ENCODE measurements at places on chromosomes 7 and 10. TPM values are rescaled to one million over a fixed set of nuclear protein-coding genes. Genes with fewer than 3 reads are reported as not detected.

DNA sequence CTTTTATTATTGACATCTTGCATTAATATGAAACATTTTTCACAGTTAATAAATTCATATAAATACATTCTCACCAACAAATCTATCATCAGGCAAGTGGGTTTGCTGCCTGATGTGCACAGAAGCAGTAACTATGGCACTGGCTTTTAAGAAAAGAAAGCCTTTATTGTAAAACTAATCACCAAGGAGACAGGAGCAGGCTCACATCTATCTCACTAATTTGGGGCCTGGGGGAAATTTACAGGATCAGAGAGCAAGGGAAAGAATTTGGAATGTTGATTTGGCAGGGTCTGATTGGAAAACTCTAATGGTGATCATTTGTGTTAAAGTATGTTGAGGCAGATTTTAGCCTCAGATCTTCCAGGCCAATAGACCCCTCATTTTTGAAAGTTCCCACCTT, 605.7 kb downstream of the POM121L12 start:
- DNase-seq, result no peak

Gene MBLAC1
- polyA plus RNA-seq, result 1.7 TPM

DNA sequence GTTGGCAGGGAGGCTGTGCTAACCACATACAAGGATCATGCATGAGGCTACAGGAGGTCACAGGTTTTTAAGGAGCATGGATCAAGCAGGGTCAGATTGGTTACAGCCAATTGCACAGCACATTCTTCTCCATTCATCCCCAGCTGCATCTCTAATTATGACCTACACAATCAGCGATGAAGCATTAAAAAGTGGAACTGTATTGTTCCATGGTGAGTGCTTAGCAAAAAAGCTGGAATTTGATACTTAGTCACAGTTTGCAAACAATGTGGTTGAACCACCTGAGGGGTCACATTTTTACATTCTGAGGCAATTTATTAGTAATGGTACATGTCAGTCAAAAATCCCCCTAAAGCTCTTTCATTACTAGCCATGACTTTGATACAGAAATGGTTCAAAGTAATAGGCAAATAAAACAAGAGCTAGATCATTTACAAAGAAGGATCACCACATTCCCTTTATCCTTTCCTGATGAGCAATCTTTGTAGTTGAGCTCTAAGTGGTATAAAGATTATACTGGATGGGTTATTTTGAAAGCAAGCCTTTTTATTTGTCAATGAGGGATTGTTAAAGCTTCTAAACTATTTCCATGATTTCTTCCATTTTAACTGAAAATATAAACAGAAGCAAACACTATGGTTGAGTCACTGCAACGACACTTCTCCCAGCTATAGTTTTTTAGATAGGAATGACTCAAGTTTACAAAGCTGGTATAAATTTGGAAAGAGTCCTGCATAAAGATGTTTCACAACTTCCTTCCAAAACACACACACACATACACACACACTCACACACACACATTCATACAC, 217.8 kb upstream of the SEMA3A start:
- DNase-seq, result no peak

Gene SCART1
- 1.1 TPM for polyA plus RNA-seq

GRCh38 chr7:133854739-133855138, 272.4 kb upstream of the LRGUK start:
- no peak for DNase-seq

Gene NODAL
- 0.26 TPM for polyA plus RNA-seq
